ENCODE measurements at places on chromosomes 3 and 15. TPM values are rescaled to one million over a fixed set of nuclear protein-coding genes. Genes with fewer than 3 reads are reported as not detected.

HDAC11 gene
- polyA plus RNA-seq = 5.0 TPM

PPARG gene
- not detected for polyA plus RNA-seq

ISY1 gene
- polyA plus RNA-seq = 104 TPM

GAP43 gene
- polyA plus RNA-seq = not detected

MON1A gene
- polyA plus RNA-seq = 15.2 TPM

GOLGA8S gene
- polyA plus RNA-seq = not detected

KY gene
- not detected for polyA plus RNA-seq

ARGFX gene
- not detected for polyA plus RNA-seq

IL12A gene
- not detected for polyA plus RNA-seq

TM4SF4 gene
- not detected for polyA plus RNA-seq
